ENCODE measurements at places on chromosomes 5 and 9.

GRCh38 chr9:131678499-131679111 lies 61.3 kb downstream of the RAPGEF1 start:
- DNase-seq, result peak; percentile 95

GRCh38 chr9:83656952-83657351 lies 34.0 kb downstream of the IDNK start:
- DNase-seq, result no peak

DNA sequence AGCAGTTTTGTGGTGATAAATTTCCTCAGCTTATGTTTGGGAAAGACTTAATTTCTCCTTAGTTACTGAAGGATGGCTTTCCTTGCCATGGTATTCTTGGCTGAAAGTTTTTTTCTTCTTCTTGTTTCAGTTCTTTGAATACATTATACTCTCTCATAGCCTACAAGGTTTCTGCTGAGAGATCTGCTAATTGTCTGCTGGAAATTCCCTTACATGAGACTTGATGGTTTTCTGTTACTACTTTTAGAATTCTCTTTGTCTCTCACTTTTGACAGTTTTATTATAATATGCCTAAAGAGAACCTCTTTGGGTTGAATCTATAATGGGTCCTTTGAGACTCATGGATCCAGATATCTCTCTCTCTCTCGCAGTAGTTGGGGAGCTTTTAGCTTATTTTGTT lies 693.6 kb downstream of the PRELID2 start:
- no peak for DNase-seq

DNA sequence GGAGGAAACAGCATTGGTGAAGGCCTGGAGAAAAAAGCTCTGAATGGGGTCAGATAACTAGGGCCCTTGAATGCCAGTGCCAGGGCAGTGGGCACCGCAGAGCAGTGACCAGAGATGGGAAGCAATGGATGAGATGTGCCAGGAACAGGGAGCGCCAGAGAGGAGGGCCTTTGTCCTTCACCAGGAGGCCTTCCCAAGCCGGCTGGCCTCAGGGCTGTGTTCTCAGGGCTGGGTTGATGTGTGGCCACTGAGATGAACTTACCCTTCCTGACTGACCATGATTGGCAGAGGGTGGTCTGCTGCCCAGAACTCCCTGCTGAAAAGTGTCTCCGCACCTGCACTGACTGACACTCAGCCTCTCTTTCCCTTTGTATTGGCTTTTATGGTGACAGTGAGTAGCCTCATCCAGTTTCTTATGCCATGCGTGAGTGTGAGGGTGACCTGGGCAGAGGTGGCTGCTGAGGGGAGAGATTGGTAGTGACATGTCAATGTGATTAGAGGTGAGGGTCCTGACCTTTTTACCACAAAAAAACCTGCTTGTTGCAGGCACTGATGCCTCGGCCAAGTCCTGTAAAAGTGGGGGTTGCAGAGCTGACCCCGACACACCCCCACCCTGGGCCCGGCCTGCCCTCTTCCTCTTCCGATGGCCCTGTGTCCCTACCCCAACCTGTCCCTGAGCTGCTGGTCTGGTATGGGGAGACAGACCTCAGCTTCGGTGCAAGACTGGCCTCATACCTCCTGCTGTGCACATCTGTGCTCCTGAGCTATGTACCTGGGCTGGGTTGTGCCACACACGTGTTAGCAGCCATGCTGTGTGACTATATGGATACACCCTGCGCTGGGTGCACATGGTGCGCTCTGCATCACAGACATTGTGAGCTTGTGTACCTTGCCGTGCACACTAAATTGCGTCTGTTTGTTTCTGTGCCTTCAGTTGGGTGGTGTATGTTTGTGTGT lies 57.1 kb upstream of the PSD2 start:
- DNase-seq, result no peak

- DNase-seq, result peak; percentile 55
Observed at GRCh38 chr9:73118898-73119554, 32.6 kb upstream of the ANXA1 start.

DNA sequence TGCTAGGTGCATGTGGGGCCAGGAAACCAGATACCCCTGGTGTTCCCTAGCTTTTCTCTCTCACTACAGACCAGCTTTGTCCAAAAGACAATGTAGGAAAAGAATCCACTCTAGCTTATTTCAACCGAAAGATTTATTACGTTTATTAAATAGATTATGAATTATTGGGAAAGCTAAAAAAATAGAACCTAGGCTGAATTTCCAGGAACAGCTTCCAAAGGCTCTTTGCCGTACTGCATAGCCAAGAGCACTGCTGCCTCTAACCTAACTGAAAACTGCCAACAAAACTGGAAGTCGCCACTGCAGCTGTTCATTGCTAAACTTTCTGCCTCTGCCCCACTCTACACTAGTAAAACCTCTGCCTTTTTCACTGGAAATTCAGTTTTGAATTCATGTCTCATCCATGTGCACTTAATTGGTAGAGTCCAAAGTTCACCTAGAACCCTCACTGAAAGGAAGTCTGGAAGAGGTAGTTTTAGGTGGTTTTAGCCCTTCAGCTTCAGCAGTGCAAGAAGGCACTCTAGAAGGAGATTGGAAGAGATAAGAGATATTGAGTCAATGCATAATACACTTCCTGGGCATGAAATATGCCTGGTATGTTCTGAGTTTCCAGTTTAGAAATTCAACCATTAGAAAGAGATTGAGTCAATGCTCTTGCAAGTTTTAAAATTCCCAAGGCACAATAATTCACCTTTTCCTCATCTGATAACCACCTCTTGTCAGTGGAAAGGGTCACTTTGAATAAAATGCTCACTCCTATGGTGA lies 927.9 kb downstream of the MAT2B start:
- no peak for DNase-seq

DNA sequence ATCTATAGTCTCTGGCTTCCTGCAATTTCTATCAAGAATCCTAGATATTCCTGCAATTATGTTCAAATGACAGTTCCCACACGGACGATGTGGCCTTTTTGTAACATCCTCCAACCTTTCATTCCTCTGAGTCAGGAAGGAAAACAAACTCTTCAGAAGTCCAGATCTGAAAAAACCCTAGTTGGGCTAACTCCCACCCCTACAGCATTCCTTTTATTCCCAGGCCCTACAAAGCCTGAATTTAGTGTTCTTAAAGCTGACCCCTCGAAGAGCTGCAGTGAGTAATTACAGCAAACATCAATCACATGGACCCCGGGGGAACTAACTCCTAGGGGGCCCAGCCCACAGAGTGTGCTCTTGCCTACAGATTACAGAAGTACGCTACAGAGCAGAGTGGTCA lies 99.7 kb downstream of the SERINC5 start:
- DNase-seq, result no peak

DNA sequence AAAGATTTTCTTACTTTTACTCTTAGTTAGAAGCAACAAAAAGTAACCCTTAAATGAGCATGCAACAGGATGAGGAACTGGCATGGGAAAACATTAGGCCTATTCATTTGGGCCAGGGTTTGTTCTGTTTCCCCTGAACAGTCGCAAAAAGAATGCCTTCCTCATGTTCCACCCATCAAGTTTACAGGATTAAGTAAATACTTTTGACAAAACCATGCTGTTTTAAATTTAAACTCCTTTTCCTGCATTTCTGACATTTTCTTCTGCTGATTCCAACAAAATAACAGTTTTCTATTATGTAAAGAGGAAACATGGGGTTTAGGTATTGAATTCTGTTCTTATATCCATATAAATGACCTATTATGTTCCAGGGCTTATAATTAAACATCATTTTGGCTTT lies 236.6 kb upstream of the ACTBL2 start:
- DNase-seq, result no peak

DNA sequence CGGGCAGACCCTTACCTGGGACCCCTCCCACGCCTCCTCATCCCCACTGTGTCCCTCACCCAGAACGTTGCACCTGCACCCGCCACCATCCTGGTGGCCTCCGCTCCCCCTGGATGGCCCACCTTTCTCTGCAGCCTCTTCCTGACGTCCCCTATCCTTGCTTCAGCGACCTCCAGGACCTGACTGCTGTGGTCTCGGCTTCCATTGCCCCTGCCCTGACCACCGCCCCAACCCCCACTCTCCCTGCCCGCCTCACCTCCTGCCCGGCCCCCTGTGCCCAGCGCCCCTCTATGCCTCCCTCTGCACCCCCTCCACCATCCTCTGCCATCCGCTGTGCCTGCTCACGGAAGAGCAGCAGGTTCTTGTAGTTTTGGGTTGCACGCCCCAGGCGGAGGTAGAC lies 2.2 kb downstream of the LCN10 start:
- DNase-seq, result no peak

DNA sequence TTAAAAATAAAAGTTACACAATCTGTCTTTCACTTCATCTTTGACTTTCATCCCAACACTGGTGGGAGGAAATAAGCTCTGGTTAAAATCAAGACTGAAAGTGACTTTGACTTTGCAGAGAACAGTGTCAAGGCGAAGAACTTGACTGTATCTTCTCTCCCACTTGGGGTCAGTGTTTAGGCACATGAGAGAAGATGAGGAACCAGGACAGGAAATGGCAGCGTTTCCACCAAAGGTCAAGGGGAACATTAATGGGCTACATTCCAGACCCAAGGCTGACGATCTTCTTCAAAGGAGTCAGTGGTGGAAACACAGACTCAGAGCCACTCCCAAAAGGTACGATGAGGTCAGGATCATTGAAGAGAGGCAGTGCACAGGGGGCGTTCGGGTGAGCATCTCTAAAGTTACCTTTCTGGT lies 409.5 kb downstream of the ARHGEF28 start:
- DNase-seq, result peak; percentile 61

GRCh38 chr5:160520609-160521391 lies 99.1 kb downstream of the PTTG1 start:
- no peak for DNase-seq

GRCh38 chr5:111930905-111931461 lies 174.0 kb upstream of the NREP start:
- peak; percentile 13 for DNase-seq

DNA sequence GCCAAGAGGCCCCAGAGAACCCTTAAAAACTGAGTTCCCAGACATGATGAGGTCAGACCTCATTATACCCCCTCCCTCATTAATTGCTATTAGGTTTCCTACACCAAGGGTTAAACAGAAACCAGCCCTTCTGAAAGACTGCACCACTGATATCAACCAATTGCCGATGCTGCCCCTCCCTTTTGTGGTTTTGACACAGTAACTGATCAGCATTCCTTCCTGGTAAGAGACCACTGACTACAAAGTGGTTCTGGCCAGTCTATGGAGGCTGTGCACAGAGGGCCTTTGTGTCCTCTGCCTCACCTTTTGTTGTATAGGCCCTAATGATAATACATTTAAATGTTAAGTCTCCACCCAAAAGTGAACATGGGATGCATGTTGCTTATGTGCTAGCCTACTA lies 201.5 kb downstream of the FRMD3 start:
- DNase-seq, result no peak

DNA sequence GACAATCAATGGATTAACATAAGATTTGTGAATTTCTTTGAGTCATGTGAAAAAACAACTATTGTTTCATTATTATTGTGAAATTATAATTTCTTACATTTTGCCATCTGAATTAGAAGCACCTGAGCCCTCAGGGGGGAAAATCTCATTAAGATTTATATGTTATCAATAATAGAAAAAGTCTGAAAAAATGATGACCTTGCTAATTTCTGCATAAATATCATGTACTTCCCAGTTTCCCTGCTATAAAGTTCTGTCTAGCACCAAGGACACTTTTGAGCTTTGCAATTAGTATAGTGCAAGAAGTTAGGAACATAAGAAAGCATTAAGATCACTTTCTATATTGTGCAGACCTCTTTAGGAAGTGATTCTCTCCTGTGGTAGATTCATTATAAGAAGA lies 488.3 kb upstream of the TUSC1 start:
- DNase-seq, result no peak

GRCh38 chr9:91156451-91157234 lies 205.1 kb downstream of the AUH start:
- no peak for DNase-seq

GRCh38 chr9:92614123-92614510 lies 55.8 kb downstream of the IPPK start:
- DNase-seq, result no peak

GRCh38 chr9:31135567-31135966 lies 1248.9 kb upstream of the ACO1 start:
- no peak for DNase-seq

- peak; percentile 37 for DNase-seq
Observed at GRCh38 chr9:87270221-87270847, 227.3 kb upstream of the DAPK1 start.

DNA sequence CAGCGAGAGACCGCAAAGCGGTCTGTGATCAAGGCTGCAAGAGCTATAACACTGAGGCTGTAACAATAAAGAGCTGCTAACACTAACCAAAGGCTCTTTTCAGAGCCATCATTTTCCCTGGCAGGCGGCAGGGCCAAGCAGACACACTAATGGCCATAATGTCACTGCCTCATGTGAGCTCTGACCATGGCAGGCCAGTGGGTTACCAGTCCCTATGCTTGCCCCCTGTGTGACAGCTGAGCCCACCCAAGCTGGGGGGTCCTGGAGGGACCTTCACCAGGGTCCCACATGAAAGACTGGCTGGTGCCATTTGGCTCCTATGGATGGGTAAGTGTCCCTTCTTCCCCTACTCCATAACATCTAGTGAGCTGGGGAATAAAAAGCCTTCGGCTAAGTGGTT lies 29.6 kb upstream of the TESK1 start:
- no peak for DNase-seq

DNA sequence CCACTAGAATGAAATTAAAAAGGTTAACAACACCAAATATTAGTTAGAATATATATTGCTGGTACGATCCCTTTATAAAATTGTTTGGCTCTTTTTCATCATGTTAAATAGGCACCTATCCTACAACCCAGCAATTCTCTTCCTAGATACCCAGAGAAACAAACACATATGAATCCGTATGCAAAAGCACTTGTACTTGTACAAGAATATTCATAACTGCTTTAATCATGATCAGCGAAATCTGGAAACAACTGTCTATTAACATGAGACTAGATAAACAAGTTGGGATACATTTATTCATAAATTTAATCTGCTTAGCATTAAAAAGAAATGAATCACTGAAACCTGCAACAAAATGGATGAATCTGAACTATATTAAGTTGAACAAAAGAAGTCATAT lies 113.7 kb upstream of the MAP1B start:
- no peak for DNase-seq

GRCh38 chr5:71939452-71940230 lies 167.6 kb upstream of the MAP1B start:
- DNase-seq, result no peak

DNA sequence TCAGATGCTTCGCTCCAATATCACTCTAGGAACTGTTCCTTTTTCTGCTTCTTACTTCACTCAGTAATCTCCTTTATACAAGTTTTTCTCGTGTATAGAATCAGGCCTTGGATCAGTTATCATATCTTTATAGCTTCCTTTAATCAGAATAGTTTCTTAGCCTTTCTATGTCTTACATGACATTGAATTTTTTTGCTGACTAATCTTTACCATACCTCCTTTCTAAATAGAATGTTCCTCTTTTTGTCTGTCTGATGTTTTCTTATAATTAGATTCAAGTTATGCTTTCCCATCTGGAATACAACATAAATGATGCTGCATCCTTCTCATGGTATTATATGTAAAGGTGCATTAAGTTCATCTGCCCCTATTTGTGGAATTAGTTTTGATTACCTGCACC lies 40.2 kb upstream of the TYRP1 start:
- DNase-seq, result no peak

DNA sequence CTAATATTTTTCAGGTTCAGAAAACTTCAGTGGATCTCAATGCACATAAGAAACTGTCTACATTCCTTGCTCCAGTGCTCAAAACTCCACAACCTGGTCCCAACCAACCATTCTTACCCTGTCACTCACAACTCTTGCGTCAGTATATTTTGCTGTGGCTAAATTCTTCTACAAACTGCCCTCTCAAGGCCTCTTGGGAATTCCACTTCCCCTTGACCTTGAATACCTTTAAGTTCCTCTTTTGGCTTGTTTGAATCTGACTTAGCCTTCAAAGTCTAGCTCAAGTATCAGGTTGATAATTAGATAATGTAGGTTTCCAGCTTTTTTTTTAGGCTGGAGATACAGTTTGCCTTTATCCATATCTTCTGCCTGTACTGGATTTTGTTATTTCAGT lies 128.3 kb downstream of the SLF1 start:
- no peak for DNase-seq
